NCI-H2029 (cell line): ENCODE measurements at places on chromosomes 2 and 18.

GRCh38 chr2:6358985-6359384 is 506.7 kb downstream of the CMPK2 start:
- no peak for DNase-seq

- DNase-seq = no peak
These were observed 124.7 kb upstream of the LRRTM1 start for GRCh38 chr2:80429251-80429650.

- no peak for DNase-seq
These were observed 246.0 kb downstream of the TSN start for GRCh38 chr2:122001441-122001874.

DNA sequence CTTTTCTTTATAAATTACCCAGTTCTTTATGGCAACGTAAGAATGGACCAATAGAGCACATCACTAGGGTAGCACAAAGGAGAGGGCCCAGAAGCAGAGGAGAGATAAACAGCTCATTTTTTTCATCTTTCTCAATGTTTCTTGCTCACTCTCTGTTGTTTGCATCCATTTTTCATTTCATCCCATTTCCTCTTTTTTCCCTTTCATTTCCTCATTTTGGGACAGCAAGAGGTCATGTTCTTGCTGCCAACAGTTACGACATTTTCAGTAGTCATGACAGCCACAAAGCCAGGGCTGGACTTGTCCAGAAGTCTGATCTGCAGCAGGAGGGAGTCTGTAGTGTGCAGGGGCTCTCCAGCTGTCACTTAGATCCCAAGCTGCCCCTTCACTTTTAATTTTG is 52.7 kb upstream of the CYP1B1 start:
- DNase-seq = no peak
